AG10803 (cell line): ENCODE measurements at places on chromosomes 6 and 20.

DNA sequence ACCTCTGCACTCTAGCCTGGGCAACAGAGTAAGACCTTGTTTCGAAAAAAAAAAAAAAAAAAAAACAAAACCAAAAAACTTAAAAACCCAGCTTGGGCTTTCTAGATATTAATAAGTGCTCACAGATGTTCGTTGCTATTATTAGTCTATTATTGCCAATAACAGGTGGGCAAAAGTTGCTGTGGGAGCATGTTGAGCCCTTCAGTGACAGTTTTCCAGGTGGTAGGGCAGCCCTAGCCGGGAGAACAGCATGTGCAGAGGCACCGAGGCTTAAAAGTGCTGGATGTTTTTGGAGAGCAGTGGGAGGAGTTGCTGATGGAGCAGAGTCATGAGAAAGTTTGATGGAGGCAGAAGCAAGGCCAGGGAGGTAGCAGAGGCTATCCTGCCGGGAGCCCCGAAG, 4.4 kb downstream of the PPP1R16B start:
- no peak for DNase-seq

DNA sequence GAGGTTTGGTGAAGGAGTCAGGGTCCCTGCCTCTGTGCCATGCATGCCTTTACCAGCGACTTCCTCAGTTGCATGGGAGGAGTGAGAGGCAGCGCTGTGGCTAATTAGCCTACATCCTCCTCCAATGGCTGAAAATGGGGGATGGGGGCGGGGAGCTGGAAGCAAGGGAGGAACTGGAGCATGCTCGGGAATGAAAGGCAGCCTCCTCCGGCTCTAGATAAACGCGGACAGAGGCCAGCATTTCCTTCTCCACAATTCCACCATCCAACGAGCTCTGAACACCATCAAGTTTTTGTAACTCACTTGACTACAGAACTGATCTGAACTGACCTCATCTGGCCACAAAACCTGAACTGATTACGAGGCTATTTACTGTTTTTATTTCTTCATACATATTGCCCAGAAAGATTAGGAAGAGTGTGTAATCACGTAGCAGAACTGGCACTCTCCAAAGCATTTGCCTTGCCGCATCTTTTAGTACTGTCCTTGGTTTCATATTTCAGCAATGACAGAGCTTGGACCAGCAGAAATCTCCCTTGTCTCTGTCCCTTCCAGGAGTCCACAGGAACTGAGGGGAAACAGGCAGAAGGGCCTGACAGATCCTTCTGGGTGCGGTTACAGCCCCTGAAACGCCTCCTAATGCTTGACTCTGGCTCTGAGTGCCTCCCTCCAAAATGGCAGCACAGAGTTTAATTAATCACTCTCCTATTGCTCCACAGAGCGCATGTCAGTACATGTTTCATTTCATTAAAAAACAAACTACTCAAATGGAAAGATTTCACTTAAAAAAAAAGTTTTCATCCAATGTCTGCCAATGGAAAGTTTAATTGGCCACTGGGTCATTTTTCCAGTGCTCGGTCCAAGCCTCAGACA, 58.2 kb upstream of the TRAF3IP2 start:
- peak; percentile 67 for DNase-seq

DNA sequence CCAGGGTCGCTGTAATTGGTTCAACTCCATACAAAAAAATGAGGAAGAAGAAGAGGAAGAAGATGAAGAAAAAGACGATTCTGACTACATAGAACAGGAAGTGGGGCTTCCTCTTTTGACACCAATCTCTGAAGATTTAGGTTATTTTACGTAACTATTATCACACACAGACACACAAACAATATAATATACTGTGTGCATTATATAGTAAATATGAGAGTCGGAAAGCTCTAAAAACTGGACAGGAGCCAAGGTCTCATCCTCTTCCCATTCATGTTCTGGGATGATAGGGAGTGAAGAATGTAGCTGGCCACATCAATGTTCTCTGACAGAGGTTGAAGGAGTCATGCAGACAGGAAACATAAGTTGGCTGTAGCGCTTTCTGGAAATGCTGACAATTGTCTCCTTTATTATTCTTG, 13.3 kb downstream of the RSPH4A start:
- DNase-seq, result no peak

DNA sequence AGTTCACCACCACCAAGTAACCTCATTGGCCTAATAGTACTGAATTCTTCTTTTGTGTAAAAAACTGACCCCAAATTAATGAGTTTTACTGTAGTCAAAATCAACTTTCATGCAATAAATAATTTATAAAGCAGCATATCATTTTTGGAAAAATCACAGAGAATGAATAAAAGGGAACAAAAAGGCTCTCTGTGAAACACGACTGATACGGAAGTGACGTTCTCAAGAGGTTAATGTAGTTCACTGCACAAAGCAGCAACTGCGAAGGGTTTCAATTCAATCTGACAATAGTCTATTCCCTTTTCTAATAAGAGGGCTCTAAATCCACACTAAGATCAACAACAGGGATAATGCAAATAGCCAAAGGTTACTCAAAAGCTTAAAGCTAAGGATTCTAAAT, 70.3 kb downstream of the PREP start:
- no peak for DNase-seq

- no peak for DNase-seq
Measured at GRCh38 chr6:6179858-6180623, 140.4 kb downstream of the F13A1 start.

GRCh38 chr6:73784726-73785505, 88.9 kb downstream of the CD109 start:
- DNase-seq, result no peak

DNA sequence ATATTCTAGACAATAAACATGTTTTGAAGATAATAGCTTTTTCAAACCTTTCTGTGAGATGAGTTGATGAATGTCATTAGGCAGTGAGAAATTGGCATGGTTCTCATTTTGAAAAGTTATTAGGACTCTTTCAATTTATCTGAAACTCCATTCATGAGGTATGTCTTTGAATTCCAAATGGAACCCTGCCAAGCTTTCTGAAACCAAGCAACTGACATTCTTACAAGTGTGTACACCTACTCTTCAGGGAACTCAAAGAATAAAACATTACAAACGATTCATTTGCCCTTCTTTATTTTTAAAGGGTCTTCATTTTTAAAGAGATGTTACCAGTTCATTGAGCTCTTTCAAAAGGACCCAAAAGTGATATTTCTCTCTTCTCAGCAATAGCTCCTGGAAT, 2.1 kb upstream of the TRDN start:
- no peak for DNase-seq

DNA sequence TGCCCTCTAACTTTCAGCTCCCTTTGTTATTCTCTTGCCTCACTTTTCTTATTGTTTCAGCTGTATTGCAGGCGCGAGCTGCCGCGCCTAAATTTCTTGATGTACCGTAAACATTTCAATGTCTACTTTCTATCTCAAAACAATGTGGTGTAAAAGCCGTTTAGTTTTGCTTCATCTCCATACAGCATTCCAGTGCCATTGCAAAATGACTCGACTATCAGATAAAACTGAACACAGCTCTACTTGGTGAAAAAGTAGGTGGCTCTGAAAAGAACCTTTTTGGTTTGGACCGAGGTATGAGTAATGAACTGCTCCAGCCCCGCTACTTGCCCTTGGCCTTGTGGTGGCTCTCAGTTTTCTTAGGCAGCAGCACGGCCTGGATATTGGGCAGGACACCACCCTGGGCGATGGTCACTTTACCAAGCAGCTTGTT, 74.6 kb downstream of the OR2B2 start:
- peak; percentile 57 for DNase-seq

DNA sequence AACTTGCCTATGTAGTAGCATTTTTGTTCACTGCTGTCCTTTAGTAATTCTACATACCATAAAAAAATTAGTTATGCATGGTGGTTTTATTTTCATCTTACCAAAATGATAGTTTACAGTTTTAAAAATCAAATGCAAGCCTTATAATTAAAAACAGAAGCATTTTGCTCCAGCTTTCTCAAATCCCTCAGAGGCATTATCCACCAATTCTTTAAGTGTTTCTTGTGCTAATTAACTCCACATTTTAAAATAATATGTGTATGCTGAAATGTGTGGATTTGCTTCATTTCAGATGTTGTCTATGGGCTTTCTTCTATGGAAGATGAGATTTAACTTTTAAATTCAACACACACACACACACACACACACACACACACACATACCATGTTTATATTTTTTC, 49.3 kb downstream of the PCSK2 start:
- DNase-seq, result no peak

DNA sequence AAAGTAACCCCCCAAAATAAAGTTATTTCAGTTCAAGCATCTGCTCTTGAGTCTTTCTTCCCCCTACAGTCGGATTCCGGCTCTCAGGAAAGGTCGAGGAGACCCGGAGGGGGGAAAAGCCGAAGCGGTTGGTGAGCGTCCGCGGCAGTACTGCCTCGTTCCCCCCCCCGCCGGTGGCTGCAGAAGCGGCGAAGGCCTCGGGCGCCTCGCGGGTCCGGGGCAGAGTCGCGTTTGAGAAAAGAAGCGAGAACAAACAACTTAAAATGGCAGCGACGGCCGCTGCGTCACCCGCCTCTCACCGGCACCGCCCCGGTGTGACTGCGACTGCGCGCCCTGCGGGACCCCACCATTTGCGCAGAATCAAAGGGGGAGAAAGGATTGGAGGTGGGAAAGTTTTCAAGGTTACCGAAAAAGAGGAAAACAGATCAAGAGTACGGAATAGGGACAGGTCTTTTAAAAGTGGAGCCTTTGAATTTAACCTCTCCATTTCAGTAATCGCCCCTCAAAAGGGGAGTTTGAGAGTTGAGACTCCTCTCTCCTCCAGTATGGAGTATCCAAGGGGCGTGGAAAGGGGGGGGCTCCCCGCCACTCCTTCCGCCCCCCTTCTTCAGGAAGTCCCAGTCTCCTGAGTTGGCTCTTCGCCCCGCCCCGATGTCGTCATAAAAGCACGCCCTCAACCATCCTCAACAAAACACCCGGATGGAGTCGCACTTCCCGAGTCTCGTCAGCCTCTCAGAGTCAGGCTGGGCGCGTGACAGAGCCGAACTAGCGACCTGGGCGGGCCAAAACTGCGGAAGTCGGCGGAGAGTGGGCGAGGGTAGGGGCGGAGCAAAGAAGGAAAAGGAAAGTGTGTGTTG, 1.9 kb upstream of the C6orf62 start:
- peak; percentile 100 for DNase-seq
